Stimulated activated CD4-positive, alpha-beta T cell treated with anti-CD3 and anti-CD28 coated beads, Interleukin-1b, Interleukin-23, amount 100 ng/mL, for 4 hours (primary cell): ENCODE measurements at places on chromosomes 4 and X.

- DNase-seq = no peak
Observed at GRCh38 chrX:124232523-124233201, 99.8 kb upstream of the TEX13D start.

- DNase-seq = no peak
Observed at GRCh38 chr4:43690116-43690515, 758.5 kb downstream of the KCTD8 start.

GRCh38 chr4:176187624-176188023, 7.8 kb downstream of the SPATA4 start:
- DNase-seq = no peak

DNA sequence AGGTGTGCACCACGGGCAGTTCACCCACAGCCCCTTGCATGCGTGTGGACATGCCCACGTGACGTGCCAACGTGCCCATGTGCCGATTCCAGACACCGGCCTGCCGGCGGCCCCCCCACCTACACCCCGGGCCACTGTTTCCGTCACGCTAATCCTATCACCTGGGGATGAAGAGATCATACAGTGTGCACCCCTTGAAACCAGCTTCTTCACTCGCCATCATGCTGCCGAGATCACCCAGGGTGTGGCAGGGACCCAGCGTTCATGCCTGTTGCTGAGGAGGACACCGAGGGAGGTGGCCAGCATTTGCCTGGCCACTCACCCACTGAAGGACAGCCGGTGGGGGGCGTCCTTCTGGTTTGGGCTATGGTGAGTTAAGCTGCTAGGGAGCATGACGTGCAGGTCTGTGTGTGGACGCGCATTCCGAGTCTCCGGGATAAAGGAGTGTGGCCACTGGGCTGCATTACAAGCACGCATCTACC, 14.1 kb downstream of the CTBP1 start:
- no peak for DNase-seq

DNA sequence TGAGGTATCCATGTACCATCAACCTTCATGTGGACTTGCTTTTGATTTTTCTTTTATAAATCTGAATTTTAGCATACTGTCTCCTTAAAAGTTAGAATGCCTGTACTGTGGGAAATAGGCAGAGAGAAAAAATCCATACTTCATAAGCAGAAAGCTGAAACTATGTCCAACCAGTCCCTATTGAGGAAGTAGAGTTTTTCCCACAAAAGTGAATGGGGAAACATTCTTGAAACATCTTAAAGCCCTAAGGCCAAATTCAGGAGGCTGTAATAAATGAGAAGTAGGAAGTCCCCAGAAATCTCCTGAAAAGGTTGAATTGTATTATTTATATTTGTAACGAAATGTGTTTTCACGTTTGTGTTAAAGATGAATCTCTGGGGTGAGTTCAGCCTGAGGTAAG, 56.3 kb downstream of the ENOX2 start:
- DNase-seq = no peak
